ENCODE measurements at places on chromosomes 6 and 20.

DNA sequence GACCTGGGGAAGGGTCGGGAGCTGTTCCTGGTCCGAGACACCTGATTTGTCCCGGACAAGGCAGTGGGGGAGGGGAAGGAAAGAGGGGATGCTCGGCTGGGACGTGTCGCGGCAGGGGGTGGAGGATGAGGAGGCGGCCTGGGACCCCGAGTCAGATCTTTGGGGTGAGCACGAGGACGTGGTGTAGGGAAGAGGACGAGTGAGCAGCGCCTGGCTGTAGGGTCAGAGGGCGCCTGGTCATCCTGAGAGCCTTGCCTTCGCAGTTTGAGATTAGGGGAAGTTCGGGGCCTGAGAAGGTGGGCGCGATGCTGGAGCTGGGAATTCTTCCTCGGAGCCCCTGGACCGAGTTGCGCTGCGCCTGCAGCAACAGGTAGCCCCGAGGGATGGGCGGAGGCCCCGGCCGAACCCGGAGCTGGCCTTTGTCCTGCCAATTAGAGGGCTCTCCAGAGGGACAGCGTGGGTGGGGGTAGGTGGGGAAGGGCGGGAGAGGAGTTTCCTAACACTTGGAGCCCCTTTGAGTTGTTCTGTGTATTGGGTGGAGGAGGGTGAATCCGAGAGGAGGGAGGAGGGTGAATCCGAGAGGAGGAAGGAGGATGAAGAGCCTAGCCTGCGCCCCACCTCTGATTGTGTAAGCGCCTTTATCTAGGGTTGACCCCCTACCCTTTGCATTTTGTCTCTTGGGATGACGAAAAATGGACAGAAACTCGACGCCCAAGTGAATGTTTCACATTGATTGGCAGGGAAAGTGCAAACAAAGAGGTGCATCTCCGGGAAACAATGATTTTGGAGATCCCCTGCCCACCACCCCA is 72.0 kb downstream of the SOX4 start:
- DNase-seq: no peak

DNA sequence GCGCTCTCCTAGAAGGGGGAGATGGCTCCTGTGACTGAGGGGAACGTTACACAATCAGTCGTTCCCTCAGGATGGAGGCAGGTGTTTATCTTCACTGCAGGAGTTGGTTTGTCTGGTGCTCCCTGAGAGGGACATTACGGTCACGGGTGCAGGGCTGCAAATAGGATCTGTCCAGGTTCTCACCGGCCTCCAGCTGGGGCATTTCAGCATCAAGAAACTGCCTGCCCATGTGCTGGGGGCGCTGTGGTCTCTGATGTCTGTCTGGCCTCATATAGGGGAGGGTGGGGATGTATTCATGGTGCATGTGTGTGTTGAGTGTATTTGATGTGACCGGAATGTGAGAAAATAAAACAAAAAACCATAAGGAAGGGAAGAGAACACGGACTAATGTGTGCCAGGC is 77.1 kb downstream of the TBC1D7 start:
- no peak for DNase-seq

DNA sequence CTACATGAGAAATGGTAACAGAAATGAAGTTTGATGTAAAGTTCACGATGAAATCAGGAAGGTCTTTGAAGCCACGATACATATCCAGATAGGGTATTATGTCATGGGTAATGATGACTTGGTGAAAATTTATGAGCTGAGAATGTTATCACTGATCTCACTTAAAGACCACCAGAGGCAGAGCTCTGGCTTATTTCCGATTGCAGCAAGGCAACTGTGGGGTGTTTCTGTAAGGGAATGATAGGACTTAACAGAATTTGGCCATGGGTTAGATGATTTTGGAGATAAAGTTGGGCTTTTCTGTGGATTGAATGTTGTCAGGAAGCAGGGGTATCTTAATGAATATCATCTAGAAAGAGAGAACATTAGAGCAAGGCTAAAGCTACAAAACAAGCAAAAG is 508.4 kb downstream of the HDGFL1 start:
- DNase-seq: no peak

- DNase-seq: no peak
These were observed 43.8 kb downstream of the BMP6 start for GRCh38 chr6:7769702-7770101.

DNA sequence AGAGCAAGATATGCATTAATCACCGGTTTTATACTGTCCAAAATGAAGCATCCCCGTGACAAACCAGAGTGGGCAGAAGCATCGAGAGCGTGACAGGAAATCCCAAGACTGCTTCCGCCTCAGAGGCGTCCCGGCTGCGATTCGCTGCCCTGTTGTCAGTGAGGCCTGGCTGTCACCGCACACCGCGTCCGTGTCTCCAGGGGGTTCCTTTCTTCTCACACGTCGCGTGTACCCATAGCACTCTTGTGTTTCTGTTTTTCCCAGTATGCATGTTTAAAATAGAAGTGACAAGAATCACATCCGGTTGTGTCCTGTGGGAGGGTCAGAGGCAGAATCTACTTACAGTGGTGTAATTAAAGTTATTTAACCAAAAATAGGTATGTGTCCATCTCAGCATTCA is 8.3 kb upstream of the ADRM1 start:
- no peak for DNase-seq

DNA sequence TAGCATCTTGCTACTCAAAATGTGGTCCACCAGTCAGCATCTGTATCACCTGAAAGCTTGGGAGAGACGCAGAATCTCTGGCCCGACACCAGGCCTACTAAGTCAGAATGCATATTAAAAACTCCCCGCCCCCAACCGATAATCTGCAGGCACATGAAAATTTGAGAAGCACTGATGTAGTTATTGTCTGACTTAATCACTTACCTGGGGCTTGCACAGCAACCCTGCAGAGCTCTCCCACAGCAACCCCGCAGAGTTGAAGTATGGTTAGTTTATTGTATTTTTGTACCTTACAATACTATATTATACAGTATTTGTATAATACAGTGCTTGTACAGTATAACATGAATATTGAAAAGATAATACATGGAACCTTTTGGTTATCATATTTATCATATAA is 53.7 kb downstream of the KLHL31 start:
- no peak for DNase-seq

- DNase-seq: no peak
These were observed 6.6 kb upstream of the ARFGAP1 start for GRCh38 chr20:63265891-63266515.

DNA sequence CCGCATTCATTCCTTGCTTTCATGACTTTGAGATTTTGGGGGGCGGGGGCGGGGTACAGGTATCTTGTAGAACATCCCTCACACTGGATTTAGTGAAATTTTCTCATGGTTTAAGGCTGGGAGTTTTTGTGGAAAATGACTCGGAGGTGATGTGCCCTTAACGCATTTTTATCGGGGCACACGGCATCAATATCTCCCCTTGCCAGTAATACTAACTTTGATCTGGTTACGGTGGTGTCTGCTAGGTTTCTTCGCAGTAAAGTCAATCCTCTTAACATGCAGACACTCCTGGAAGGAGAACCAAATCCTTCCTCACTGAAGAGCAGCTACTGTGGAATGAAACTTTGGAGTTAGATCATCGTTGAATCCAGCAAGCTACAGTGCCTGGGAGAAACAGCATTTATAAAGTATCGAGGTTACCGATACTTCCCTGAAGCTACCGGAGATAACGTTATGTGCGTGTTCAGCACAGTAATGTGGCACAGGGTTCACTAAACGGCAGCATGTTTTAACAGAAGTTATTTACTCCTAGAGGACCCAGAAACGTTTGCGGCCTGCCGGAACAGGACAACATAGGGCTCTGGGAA is 1.2 kb upstream of the DYNLRB1 start:
- no peak for DNase-seq

GRCh38 chr20:24465159-24465558 is 4.3 kb upstream of the SYNDIG1 start:
- DNase-seq: no peak

DNA sequence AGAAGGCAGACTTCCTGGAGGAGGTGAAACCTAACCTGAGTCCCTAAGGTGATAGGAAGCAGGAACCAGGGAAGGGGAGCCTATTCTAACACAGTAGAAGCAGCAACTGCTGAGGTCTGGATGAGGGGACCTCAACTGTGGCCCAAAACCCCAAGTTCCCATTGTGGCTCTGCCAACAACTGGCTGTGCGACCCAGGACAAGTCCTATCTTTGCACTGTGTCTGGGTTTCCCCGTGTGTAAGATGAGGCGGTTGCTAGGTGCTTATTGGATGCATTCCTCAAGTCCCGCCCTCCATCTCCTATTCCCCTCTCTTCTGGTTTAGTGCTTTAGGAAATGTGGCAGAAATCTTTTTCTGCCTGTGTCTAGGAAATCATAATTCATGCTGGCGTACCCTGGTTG is 52.2 kb upstream of the TTPAL start:
- no peak for DNase-seq

GRCh38 chr6:168789699-168790098 is 348.7 kb downstream of the SMOC2 start:
- DNase-seq: no peak

DNA sequence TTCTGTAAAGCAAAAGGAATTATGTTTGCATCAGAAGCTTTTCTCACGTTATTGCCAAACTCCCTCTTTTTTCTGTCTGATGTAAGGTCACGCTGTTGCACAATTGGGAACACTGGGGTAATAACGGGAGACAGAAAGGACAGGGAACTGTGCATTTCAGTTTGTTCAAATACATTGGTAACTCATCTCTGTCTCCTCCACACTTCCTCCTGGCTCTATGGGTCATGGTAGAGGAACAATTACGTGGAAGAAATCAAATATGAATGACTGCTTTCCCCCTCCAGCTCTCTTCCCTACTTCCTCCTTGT is 132.2 kb upstream of the TNFAIP3 start:
- DNase-seq: no peak

DNA sequence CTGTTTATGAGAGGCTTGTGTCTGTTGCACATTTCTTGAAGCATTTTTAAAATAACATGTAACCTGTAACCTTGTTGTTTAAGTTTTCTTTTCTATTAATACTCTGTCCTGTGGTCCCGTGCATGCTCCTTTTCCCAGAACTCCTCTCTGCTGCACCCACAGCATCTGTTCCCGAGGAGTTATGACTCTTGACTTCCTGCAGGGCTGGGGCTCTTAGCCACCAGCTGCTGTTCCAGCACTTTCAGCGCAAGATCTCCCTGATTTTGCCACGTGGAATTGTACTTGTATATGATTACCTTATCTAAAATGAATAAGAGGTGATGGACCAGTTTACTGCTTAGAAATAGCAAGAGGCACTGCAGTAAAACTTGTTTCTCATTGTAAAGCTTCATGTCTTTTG is 150.6 kb downstream of the QKI start:
- DNase-seq: no peak

- no peak for DNase-seq
These were observed 16.6 kb downstream of the CD40 start for GRCh38 chr20:46134716-46135115.

- no peak for DNase-seq
These were observed 122.1 kb upstream of the PTCHD4 start for GRCh38 chr6:48233063-48233462.

GRCh38 chr6:110180228-110181008 is at the start of gene CDC40:
TSS of gene CDC40 (plus strand) at chr6:110180427. CDS start at chr6:110180445, 18 bp downstream.
- DNase-seq: no peak

- no peak for DNase-seq
These were observed 1.3 kb upstream of the ASXL1 start for GRCh38 chr20:32356622-32357374.

DNA sequence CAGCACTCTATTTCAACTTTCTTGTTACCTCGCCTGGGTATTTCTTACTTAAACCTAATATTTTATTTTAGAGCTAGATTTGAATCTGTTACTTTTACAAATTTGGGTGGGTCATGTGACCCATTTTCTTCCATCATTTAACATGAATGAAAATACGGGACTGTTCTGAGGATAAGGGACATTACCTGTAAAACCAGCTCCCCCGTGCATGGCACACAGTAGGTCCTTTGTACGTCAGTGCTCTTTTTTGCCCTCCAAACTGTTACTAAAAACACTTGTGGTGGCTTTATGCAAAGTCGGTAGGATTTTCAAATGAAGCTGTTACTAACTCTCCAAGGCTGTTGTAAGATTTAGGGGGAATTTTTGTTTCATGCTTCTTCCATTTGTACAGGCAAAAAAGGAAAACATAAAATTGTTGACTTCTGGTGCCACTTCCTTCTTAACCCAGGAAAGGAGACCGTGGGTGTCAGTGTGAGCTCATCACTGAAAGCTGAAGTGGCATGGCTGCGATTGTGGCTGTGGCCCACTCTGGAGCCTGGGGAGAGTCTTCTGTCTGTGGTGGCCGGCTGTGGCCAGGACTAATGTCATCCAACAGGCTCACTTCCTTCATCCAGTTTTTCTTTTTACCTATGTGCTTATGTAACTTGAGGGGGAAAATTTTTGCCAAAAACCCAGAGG is 40.2 kb upstream of the PXDC1 start:
- DNase-seq: no peak

- DNase-seq: no peak
These were observed 489.6 kb downstream of the BMP2 start for GRCh38 chr20:7257099-7257498.

- DNase-seq: no peak
These were observed 11.6 kb upstream of the ARMC12 start for GRCh38 chr6:35725081-35725708.

DNA sequence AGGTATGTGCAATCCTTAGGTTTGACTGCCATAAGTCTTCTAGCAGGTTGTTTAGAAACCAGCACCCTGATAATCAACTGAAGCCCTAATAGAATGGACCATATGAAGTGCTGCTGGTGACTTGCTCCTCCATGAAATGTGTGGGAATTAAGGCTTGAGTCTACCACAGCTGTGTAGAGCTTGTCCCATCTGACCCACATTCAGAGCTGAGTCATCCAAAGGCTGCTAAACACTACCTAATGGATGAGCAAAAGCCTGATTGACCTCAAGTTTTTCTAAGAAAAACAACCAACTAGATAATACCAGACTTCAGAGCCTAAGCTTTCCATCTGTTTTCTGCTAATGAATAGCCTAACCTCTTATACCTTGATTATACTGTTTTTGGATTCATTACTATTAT is 120.3 kb upstream of the MOCS1 start:
- no peak for DNase-seq

- DNase-seq: no peak
These were observed 158.5 kb upstream of the AFDN start for GRCh38 chr6:167668019-167668753.

DNA sequence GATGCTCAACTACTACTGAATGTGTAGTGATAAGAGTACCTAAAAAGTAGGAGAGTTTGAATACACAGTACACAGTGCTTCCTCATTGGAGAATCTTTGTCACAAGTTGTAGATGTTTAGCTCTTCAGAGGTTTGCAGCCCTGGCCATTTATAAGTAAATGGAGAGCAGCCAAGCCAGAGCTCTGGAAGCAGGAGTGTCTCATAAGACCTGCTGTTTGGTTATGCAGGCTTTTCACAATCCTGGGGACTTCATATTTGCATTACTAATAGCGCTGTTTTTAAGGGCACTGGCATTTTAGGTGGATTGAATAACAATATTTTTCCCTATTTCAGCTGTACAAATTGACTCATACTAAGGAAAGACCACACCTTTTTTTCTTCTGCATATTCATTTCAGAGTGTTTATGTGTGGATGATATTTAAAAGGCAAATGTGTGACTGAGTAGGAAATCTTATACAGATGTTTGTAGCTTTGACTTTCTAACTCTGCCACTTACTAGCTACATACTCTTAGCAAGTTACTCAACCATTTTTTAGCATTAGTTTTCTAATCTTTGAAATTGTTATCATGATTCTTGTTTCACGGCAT is 730.5 kb upstream of the MAP3K7 start:
- no peak for DNase-seq
